ENCODE measurements at places on chromosomes 4 and X.

DNA sequence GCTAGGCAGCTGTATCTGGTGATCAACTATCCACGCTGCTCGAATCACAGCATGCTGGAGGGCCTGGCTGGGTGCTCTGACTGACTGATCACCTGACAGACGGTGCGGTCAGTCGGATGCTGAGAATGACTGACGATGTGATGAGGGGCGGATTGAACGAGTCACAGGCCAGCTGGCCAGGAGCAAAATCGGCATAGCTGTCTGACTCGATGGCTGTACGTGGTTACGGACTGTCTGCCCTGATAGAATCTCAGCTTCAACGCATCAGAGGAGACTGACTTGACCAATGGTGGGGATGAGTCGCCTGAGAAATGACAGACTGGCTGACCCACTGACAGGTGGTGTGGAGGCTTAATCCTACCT is 1.0 kb upstream of the SUV39H1 start:
- DNase-seq, result no peak

DNA sequence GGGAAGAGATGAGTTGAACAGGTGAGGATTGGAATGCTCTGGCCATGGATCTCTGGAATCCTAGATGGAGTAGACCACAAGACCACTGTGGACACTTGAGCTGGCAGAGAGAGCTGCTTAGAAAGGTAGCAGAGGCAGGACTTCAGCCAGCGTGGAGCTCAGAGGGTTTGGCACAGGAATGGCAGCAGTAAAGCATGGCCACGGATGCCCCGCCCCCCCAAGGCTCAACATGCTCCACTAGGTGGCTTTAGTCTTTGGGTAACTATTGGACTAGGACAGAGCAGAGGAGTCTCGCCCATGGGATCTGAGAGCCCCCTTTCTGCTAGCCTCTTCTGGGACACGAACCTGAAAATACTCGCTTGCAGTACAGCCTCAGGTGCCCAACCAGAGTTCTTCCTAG is 150.1 kb upstream of the NEIL3 start:
- DNase-seq, result no peak

DNA sequence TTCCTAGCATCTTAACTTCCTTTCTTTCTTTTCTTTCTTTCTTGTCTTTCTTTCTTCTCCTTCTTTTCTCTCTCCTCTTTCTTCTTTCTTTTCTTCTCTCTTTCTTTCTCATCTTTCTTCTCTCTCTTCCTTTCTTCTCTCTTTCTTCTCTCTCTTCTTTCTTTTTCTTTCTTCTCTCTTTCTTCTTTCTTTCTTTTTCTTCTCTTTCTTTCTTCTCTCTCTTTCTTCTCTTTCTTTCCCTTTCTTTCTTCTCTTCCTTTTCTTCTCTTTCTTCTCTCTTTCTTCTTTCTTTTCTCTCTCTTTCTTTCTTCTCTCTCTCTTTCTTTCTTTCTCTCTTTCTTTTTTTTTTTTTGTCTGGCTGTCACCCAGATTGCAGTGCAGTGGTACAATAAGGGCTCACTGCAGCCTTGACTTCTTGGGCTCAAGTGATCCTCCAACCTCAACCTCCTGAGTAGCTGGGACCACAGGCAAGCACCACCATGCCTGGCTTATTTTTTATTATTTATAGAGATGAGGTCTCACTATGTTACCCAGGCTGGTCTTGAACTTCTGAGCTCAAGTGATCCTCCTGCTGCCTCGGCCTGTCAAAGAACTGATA is 17.5 kb downstream of the NMU start:
- DNase-seq, result no peak

GRCh38 chr4:180926277-180926676 is 1316.9 kb upstream of the TENM3 start:
- DNase-seq, result no peak

- no peak for DNase-seq
Observed at GRCh38 chr4:2388429-2389182, 29.8 kb downstream of the ZFYVE28 start.

- DNase-seq, result no peak
Observed at GRCh38 chr4:138217567-138217966, 24.6 kb downstream of the SLC7A11 start.

- no peak for DNase-seq
Observed at GRCh38 chrX:153777261-153778090, 3.4 kb upstream of the SRPK3 start.

DNA sequence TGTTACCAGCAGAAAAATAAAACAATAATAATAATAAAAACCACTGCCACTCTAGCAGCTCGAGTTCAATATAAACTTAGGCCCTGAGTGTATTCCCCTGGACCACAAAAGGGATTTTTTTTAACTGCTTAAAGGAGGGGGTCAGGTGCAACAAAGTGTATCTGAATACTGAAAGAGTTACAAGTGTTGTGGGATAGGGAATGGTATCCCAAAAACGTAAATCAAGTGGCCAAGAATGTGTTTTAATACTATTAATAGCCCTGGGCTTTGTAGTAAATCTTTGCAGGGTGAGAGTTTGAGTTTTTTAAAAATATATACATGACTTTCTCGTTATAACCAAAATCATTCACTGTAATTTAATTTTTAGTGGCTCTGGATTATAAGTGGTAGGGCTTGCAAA is 860.1 kb upstream of the INTU start:
- no peak for DNase-seq

DNA sequence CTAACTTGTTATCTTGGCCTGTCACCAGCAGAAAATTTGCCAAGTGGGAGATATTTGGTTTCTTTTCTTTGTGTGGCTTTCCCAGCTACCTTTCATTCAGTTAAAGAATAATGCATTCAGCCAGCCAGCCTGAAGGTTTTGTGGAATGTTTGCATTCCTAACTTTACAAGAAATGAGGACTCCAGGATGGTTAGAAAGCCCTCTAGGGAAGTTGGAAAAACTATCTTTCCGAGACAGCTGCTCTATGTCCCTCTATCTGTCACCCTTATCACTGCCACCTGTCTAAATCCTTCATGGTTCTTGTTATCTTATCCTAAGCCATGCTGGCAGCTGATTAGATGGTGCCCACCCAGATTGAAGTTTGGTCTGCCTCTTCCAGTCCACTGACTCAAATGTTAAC is 384.2 kb downstream of the SH3BGRL start:
- DNase-seq, result no peak

GRCh38 chr4:89497517-89498308 is 190.1 kb upstream of the GPRIN3 start:
- DNase-seq, result no peak

GRCh38 chrX:1873671-1874070 is 258.8 kb downstream of the ASMT start:
- DNase-seq, result no peak

GRCh38 chr4:88743696-88744095 is 46.1 kb upstream of the NAP1L5 start:
- no peak for DNase-seq

GRCh38 chr4:113141901-113142346 is 92.5 kb downstream of the ANK2 start:
- DNase-seq, result no peak

GRCh38 chr4:79609817-79610216 is 201.8 kb upstream of the GK2 start:
- no peak for DNase-seq

- no peak for DNase-seq
Observed at GRCh38 chrX:39802354-39802753, 295.4 kb downstream of the BCOR start.

- DNase-seq, result no peak
Observed at GRCh38 chr4:106289737-106290136, 26.3 kb downstream of the TBCK start.

DNA sequence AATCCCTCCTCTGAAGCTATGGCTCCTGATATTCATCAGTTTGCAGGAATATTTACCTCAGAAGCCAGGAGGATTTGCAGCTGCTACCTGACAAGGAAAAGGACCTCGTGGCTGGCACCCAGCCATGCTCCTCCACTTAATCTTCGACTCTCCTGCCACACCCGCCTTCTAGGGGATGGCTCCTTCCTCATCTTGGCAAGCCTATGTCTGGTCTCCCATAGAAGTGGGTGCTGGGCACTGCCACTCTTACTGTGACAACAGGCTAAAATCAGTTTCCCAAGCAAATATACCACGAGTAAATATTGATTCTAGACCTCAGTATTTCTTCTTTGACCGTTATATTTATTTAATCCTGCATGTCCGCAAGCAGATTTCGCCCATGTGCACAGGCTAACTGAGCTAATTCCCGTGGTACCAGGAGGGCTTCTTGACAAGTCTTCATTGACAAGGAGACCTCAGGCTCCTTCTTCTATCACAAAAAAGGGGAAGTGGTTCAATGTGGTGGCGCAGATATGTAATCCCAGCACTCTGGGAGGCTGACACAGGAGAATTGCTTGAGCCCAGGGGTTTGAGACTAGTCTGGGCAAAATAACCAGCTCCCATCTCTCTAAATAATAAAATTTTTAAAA is 52.6 kb upstream of the DCTD start:
- DNase-seq, result no peak

GRCh38 chr4:13530823-13531624 is 13.3 kb downstream of the NKX3-2 start:
- no peak for DNase-seq

DNA sequence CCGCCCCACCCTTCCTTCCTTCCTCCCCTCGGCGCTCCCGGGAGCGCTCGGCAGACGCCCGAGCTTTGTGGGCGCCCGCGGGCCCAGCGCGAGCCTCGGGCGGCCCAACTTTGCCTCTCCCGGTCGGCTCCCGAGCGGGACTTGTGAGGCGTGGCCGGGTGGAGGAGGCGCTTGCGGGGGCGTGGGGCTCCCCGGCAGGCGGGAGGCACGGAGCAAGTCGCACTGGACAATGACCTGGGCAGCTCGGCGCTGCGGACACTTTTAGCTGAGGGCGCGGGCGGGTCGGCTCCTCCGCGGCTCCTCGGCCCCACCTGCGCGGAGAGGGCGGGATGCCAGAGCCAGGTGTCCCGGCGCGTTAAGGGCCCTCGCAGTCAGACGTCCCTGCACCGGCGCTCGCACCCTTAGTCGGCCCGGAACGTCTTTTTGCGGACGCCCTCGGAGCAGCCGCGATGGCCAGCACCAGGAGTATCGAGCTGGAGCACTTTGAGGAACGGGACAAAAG is 385 bp downstream of the DCLK2 start:
- DNase-seq, result no peak

DNA sequence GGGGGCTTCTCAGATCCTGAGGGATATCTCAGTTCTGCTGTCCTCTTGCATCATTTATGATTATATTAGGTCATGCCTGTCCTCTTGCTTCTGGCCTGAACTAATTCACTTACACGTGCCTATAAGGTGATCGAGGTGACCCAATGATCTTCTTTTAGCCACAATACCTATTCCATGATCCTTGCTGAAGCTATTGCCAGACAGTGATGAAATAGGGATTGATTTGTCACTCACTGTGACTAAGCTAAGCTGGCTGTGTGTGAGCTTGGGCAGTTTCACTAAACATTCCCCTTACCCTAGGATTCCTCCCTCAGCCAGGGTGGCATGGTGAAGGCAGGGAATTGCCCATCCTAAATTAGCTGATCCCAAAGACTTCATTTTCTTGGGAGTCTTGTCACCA is 19.0 kb downstream of the HADH start:
- no peak for DNase-seq

DNA sequence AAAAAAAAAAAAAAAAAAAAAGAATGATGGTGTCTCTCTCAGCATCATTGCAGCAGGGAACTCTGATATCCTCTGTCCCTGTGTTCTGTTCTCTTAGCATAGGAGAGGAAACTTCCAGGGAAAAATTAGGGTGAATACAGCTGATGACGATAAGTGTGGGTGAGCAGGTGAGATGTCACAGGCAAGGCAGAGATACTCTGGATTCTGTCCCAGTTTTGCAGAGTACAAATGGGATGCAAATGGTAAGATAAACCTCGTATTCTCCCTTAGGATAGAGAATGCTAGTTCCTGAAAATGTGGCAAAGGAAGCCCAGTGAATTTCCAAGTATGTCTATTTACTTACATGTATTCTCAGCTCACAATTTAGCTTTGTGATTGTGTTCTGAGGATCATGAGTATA is 671.6 kb upstream of the BOD1L1 start:
- no peak for DNase-seq

GRCh38 chr4:102501447-102501696 is 213 bp downstream of the NFKB1 start:
- no peak for DNase-seq

DNA sequence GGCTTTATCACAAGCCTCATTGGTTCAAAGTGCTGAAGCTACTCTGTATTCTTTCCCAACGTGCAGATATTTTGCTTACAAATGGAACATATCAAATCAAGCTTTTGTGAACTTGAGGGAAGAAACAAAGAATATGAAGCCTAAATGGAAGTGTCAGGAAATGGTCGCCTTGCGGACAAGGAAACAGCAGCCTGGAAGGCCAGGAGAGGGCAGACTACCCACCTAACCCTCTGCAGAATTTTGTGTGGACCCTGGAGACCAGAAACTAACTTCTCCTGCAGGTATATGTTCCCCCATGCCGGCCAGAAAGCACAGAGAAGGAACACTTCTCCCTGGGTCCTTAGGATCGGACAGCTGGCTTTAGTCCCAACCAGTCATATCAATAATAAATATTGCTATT is 1425.8 kb downstream of the PCDH7 start:
- DNase-seq, result no peak

DNA sequence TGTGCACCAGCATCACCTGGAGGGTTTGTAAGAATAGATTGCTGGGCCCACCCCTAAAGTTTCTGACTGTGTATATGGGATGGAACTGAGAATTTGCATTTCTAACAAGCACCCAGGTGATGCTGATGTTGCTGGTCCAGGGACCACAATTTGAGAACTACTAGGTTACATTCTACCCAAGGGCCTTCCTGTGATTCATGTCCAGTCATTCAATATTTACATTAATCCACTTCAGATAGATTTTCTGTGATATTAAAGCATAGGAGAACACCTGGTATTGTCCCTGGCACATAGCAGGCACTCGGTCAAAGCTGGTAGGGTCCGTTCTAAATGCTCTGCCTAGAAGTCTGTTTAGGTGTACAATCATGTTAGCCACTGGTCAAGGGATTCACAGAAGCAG is 19.5 kb upstream of the XPNPEP2 start:
- no peak for DNase-seq

DNA sequence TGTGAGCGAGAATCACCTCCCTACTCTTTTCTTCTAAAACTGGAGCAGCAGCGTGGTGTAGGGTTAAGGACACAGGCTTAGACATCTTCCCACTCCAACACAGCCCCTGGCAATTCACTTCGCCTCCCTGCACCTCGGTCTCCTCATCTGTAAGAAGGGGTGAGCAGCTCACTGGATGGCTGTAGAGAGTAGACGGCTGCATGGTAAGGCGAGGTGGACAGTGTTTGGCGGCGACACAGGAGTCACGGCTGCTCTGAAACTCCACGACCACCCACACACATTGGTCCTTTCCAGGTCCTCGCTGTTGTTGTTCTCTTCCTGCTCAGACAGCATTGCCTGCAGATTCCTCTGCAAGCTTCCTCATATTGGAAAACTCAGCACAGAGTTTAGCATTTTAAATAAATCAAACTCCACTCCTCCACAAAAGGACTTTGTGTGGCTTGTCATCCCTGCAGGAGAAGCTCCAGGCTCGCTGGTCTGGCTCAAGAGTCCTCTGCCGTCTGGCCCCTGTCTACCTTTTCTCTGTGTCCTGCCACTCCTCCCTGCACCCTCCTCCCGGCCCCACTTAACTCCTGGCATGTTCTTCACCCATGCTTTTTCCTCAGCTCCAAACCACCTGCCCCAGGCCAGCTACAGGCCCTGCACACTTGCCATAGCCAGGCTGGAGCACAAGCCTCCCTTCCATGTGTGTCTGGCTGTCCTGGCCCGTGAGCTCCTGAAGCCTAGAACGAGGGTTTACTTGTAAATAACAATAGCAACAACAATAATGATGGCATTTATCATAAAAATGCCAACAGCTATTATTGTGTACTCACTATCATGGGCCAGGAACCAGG is 41.3 kb upstream of the CRMP1 start:
- DNase-seq, result no peak

Measured in stimulated activated CD4-positive, alpha-beta T cell treated with anti-CD3 and anti-CD28 coated beads, Interleukin-2, amount 100 ng/mL, for 48 hours (primary cell).